ENCODE measurements at places on chromosomes 1 and 21. TPM values are rescaled to one million over a fixed set of nuclear protein-coding genes. Genes with fewer than 3 reads are reported as not detected.

The HTR6 gene
- total RNA-seq: 0.13 TPM

The ECM1 gene
- total RNA-seq: 1.9 TPM

The GNG12 gene
- 66.8 TPM for total RNA-seq

The CD48 gene
- not detected for total RNA-seq

The COL24A1 gene
- total RNA-seq: 0.05 TPM

The OR13G1 gene
- not detected for total RNA-seq

The EDEM3 gene
- 9.0 TPM for total RNA-seq

The DNALI1 gene
- total RNA-seq: not detected

The CYP4A11 gene
- total RNA-seq: not detected

The SPRR1B gene
- not detected for total RNA-seq

The TCHH gene
- total RNA-seq: 0.25 TPM

The TAL1 gene
- total RNA-seq: not detected

The THEM5 gene
- total RNA-seq: 0.06 TPM

The PGLYRP3 gene
- not detected for total RNA-seq

The TNN gene
- total RNA-seq: not detected

The RPE65 gene
- total RNA-seq: not detected

The FCN3 gene
- total RNA-seq: not detected

The RXFP4 gene
- total RNA-seq: not detected

The ST6GALNAC3 gene
- 0.61 TPM for total RNA-seq

The CCDC30 gene
- total RNA-seq: 0.74 TPM

The PPM1J gene
- 0.79 TPM for total RNA-seq

The CA14 gene
- not detected for total RNA-seq

The SERPINC1 gene
- 0.07 TPM for total RNA-seq

The CADM3 gene
- total RNA-seq: 0.14 TPM

The CFHR3 gene
- total RNA-seq: 0.15 TPM

The FHAD1 gene
- total RNA-seq: 0.39 TPM

Measured in A549 treated with AZD2906 at 1 μM for 4 hours (cell line).